Urinary bladder (tissue), 4 donors: ENCODE measurements at places on chromosomes 16 and 17. TPM values are rescaled to one million over a fixed set of nuclear protein-coding genes. Genes with fewer than 3 reads are reported as not detected.

GRCh38 chr17:7393613-7394451 lies 493 bp downstream of the PLSCR3 start:
- DNase-seq = no peak

- no peak for DNase-seq
Measured at GRCh38 chr17:18229771-18230170, 4.3 kb downstream of the LLGL1 start.

DNA sequence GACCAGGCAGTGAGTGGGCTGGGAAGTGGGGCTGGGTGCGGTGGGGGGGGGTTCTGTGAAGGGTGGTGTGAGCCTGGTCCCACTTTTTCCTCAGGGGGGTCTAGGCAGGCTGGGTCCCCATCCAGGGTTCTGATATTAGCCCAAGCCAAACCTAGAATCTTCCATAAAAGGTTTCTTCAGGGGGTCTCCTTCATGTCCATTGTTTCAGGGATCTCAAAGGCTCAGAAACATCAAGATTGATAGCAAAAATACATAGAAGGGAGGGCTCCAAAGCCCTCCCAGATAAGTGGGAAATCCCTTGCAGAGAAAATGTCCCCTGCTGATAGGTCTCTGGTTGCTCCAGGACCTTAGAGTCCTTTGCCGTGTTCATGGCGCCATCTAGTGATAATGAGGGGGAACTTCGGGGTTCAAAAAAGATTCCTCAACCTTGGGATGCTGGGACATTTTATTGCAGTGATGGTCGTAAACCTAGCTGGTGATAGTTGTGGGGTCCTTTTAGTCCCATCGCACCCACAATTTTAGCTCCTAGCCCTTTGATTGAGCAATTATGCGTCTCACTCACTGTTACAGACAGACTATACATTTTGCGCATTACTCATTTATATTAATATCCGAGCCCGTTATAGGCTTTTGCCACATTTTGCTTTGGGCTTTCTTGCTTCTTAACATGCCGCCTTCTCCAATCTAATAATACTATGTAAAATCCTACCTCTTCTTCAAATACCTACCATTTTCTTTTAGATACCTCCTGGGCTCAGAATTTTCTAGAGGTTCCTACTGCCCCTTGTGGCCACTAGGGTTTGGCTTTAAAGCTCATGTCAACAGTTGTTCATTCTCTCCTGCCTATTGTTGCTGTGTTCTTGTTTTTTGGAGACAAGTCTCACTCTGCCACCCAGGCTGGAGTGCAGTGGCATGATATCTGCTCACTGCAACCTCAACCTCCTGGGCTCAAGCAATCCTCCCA lies 35.1 kb downstream of the IGF2BP1 start:
- peak; percentile 55 for DNase-seq

GRCh38 chr17:54982399-54982798 lies 13.8 kb downstream of the STXBP4 start:
- no peak for DNase-seq

Gene KLHL10
- 0.48 TPM for total RNA-seq

GRCh38 chr16:6573577-6573976 lies 759.1 kb upstream of the RBFOX1 start:
- DNase-seq = no peak
